ENCODE measurements at places on chromosomes 16 and 17.

- DNase-seq: no peak
Measured at GRCh38 chr17:79176792-79177601, 102.4 kb downstream of the ENGASE start.

DNA sequence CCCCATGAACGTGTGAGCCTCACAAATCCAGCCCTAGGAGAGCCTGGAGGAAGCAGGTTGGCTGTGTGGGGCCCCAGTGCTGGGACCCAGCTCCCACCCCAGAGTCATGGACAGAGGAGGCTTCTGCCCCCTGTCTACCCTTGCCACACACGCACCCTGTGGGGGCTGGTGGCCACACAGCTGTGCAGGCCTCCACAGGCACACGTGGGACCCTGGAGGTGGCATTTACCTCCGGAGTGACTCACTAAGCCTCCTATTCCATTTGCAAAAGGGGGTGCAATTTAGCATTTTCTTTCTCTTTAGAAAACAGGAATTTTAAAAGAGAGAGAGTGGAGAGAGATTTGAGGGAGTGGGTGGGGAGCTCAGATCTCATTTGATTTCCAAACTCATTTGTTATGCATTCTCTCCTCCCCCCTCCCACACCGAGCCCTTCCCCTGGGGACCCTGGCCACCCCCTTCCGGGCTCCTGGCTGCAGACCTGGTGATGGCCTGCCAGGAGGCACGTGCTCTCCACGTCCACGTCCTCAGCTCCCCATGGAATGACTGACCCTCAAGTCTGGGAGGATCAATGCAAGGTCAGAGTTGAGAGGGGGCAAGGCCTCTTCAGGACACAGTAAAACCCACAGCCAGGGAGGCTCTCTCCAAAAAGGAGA lies 6.8 kb downstream of the PITPNM3 start:
- no peak for DNase-seq

DNA sequence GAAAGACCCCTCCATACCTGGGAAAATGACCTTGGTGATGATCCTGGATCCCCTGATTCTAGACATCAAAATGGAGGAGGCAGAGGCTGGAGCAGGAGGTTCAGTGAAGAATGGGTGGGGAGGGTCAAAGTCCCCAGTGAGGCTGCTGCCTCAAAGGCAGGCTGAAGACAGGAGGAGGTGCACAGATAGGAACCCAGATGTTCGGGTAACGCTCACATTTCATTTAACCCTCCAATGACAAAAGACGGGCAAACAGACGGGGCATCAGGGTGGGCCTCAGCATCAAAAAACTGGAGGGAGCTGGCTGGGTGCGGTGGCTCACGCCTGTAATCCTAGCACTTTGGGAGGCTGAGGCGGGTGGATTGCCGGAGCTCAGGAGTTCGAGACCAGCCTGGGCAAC lies at the start of gene ANKRD40CL:
Gene ANKRD40CL (minus strand): TSS at position 73 of the 400 bp plus-strand sequence. CDS start 605 bp downstream, outside the sequence.
- DNase-seq: no peak

GRCh38 chr17:59876107-59876506 lies 16.6 kb downstream of the TUBD1 start:
- no peak for DNase-seq

- no peak for DNase-seq
Measured at GRCh38 chr16:15492091-15492740, 57.8 kb downstream of the BMERB1 start.

GRCh38 chr17:2564877-2565276 lies 28.6 kb upstream of the PAFAH1B1 start:
- no peak for DNase-seq

- no peak for DNase-seq
Measured at GRCh38 chr16:64626776-64627175, 495.1 kb downstream of the CDH11 start.

- no peak for DNase-seq
Measured at GRCh38 chr17:289409-289808, 63.2 kb downstream of the RPH3AL start.

DNA sequence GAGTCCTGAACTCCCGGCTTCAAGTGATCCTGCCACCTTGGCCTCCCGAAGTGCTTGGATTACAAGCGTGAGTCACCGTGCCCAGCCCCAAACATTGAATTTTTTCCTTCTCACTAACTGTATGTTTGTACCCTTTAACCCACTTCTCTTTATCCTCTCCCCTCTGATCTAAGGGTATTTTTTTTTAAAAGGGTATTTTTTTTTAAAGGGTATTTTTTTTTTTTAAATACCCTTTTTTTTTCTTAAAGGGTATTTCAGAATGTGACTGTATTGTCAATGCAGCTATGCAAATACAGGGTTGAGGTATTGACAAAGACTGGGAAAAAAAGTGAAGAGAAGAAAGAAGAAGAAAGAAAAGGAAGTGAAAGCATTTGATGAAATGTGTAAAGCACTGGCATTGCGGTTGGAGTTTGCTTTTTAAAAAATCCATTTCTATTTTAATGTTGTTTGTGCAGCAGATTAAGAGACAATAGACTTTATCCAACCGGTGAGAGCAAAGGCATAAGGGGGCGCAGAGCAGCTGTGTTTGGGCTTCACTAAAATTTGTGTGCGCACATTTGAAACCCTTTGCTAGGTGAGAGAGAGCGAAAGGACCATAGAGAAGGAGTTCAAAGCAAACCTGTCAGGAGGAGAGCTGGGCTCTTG lies 42.4 kb downstream of the SYT17 start:
- DNase-seq: no peak

DNA sequence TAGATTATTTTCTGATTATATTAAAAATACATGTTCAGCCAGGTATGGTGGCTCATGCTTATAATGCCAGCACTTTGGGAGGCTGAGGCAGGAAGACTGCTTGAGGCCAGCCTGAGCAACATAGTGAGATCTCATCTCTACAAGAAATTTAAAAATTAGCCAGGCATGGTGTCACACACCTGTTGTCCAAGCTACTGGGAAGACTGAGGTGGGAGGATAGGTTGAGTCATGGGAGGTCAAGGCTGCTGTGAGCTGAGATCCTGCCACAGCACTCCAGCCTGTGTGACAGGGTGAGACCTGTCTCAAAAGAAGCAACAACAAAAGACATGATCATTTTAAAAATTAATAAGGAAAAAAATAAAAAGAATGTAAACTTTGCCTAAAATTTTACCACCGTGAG lies 40.7 kb downstream of the PRAC1 start:
- no peak for DNase-seq

DNA sequence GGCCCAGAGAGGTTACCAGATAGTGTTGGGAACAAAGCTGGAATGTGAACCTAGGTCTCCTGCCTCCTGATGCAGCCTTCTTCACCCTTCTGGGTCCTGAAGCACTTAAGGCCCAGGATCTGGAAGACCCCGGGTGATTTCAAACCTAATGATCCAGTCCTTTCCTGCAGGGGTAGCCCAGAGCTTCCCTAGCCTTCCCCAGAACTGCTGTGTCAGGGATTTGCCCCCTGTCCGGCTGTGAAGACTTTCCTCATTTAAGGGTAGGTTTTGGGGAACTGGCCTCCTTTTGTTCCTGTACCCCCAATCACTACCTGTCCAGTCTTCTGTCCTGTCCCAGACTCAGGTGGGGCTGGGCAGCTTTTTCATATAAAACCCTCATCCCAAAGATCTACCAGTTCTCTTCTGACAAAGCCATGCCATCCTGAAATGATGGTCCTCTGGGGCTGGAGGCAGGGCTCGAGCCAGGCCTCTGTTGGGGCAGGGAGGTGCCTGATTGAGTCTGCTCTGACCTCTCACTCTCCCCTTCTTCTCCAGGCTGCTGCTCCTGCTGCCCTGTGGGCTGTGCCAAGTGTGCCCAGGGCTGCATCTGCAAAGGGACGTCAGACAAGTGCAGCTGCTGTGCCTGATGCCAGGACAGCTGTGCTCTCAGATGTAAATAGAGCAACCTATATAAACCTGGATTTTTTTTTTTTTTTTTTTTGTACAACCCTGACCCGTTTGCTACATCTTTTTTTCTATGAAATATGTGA lies 1.3 kb downstream of the MT1X start:
- DNase-seq: no peak

DNA sequence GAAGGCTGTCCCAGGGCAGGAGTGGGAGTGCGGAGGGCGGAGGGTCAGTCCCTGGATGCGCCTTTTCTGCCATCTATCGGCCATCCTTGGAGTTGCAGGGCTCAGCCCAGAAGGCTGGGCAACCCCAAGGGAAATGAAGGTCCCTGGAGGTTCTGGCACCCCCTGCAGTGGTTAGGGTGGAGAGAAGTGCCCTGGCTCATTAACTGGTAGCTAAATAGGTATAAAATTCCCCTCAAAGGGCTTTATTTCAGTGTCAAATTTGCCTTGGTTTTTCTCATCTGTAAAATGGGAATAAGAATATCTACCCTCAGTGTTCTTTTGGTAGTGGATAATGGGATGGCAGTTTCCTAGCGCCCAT lies 22.4 kb downstream of the C17orf75 start:
- peak; percentile 73 for DNase-seq

DNA sequence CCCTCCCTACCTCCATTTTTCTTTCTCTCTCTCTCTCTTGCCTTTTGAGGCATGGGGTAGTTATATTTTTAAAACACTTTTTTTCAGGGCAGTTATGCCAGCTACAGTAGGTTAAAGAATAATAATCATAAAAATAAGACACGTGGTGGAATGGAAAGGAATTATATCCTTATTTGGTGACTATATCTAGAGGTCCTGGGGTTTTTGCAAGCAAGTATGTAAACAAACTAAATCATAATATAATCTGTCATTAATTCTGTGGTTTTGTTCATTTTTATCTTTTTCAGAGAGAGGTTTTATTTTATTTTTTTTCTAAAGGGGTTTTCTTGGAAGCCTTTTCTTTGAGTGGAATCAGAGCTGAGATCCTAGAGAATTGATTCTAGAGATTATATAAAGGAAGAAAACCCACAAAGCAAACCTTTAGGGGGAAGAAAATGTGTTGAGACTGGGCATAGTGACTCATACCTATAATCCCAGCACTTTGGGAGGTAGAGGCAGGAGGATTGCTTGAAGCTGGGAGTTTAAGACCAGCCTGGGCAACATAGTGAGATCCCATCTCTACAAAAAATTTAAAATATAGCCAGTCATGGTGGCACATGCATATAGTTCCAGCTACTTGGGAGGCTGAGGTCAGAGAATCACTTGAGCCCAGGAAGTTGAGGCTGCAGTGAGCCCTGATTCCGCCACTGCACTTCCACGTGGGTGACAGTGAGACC lies 53.2 kb downstream of the NQO1 start:
- no peak for DNase-seq

DNA sequence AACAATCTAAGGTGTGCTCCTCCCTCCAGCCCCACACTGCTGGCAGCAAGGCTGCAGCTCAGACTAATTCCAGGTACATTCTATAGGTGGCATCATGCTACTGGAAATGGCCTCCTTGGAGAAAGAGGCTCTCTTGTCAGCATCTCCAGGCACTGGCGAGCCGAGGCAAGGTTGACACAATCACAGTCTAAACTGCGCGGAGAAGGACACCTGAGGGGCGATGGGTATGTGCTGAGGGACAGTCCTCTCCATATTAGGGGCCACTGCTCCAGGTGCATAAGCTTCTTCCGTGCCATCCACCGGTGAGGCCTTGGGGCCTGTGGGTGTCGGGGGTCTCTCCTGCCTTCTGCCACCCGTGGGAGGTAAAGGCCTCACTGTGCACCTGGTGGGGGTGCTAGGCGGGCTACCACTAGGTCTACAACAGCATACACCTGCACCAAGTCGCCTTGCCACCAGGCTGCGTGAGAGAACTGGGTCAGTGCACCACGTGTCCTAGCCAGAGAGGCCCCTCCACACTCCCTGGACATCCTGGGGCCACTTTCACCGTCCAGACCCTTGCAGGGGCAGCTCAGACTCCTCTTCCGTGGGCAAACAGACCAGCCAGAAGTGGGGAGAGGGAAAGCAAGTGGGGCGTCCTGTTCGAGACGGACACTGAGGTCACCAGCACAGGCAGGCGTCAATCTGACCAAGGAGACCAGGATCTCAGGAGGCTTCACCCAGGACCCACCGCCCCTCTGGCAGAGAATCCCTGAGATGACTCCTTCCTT lies 12.1 kb upstream of the CBX8 start:
- DNase-seq: no peak

DNA sequence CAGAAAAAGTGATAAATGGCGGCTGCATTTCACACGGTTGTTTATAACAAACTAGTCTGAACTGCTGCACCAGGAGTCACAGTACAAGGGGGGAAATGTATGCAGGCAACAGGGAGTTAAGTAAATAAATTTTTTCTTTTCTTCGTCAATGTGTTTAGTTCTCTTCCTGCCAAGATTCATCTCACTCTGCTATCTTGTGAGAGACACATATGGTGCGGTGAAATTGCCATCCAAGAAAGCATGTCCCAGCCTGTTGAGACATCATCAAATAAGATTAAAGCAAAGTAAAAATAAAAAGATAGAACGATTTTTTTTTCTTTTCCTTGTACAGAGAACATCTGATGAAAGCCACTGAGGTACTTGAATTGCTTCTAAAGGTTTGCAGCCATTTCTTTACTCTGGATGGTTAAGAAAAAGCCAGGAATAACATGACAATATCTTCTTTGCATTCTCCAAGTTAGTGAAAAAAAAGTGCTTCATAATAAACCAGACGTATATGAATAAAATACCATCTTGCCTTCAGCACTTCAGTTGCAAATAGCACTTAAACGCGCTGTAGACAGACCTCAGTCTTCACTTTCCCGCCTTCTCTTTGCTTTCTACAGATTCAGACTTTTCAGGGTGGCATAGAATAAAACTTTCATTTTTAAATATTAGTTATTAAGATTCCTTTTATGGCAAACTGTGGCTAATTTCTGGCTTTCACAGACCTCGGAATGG lies 506.2 kb upstream of the ZFHX3 start:
- DNase-seq: no peak

DNA sequence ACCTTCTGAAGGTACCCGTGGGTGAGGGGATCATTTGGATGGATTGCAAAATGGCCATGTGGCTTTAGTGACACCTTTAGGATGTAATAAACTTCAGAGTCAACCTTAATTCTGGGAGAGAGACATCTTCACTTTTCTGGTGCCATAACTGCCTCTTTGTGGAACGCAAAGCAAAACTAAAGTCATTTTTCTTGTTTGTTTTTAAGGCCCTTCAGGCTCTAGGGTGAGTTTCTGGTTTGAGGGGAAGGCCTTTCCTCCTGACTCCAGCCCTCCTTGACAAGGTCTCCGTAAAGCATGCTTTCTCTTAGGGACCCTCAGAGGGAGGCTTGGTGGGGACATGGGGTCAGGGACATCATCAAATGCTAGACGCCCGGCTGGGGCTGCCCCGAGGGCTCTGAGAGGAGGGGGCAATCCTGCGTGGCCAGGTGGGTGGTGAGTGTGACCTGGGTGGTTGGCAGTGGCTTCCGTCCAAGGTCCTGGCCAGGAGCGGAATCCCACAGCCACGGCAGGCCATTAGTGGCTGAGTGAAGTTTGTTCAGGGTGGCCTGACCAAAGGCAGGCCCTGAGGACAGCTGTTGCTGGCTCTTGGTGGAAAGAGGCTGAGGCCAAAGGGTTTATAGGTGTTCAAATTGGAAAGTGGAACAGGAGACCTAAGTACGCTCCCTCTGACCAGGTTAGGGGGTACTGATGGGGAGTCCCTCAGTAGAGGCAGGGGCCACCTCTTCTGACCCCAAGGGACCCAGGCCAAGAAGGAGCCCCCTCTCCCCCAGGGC lies 112.2 kb downstream of the METRNL start:
- no peak for DNase-seq

GRCh38 chr16:14369734-14370598 lies 260.1 kb downstream of the PARN start:
- DNase-seq: no peak

Measured in stimulated activated CD4-positive, alpha-beta T cell treated with anti-CD3 and anti-CD28 coated beads, Interleukin-1b, Interleukin-23, amount 100 ng/mL, for 48 hours (primary cell).